Left ventricle myocardium inferior (tissue), 1 donor: ENCODE measurements at places on chromosomes 11 and 22. TPM values are rescaled to one million over a fixed set of nuclear protein-coding genes. Genes with fewer than 3 reads are reported as not detected.

GRCh38 chr11:103407641-103408040, 298.4 kb downstream of the DYNC2H1 start:
- no peak overlapping the region for H3K4me3 ChIP-seq
- H3K27me3 ChIP-seq = no peaks in the 10 kb centered on the region

DNA sequence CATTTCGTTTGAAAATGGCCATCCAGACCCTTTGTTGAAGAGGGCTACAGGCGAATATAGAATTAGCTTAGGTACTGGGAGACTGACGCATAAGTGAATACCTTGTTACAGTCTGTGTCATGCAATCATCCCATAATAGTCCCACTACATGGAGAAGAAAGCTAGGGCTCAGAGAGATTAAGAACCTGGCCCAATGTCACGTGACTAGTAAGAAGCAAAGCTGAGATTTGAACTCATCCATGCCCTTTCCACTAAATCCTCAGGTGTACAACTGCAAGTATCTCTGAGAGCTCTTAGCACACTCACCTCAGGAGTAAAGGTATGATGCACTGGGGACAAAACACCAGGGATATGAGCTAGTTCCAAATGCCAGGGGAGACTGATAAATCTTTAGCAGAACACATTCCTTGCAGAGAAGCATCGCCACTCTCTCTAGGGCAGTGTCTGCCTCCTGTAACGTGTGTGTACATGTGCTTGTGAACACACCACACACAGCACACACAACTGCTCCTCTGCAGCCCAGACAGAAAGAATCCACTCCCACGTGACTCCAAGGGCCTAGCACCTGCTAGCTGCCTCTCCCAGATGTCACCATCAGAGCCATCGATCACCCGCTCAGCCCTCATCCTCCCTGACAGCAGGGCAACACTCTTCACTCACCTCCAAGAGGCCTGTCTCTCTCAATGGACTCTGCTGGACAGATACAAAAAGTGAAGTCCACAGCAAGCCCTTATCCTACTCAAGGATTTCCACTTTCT, 402.8 kb downstream of the NXPE2 start:
- no peak overlapping the region for H3K4me3 ChIP-seq
- H3K36me3 ChIP-seq = no peaks in the 10 kb centered on the region
- no peak overlapping the region for H3K27ac ChIP-seq

DNA sequence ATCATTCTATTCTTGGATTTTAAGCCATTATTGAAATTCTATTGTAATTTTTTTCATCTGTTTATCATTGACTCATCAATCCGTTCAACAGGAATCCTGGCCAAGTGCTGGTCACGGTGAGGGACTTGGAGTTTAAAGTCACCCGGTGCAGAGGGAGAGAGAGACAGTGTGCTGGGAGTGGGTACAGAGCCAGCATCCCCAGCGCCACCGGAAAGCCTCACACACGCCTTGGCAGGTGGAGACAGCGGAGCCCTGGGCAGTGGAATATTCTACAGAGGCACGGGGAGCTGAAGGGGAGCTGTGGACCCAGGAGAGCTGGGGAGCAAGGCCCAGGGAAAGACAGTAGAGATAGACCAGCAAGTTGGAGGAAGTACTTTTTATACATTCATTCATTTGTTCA, 787.6 kb downstream of the BRD1 start:
- H3K4me1 ChIP-seq = no peaks in the 10 kb centered on the region
- peaks cover 68% of the 10 kb centered on the region for H3K27me3 ChIP-seq
- no peak overlapping the region for H3K27ac ChIP-seq
- H3K4me3 ChIP-seq = no peak overlapping the region

- no peak for DNase-seq
- H3K27ac ChIP-seq = no peak overlapping the region
- peaks cover 27% of the 10 kb centered on the region for H3K4me1 ChIP-seq
- peaks cover 13% of the 10 kb centered on the region for H3K27me3 ChIP-seq
- no peaks in the 10 kb centered on the region for H3K36me3 ChIP-seq
Measured at GRCh38 chr11:1455763-1456060, 30.9 kb downstream of the MOB2 start.

The ADM gene
- 14.2 TPM for total RNA-seq

GRCh38 chr11:121488641-121489040, 35.9 kb upstream of the SORL1-AS1 start:
- H3K4me1 ChIP-seq = peaks cover 6% of the 10 kb centered on the region
- H3K27me3 ChIP-seq = no peaks in the 10 kb centered on the region
- no peaks in the 10 kb centered on the region for H3K36me3 ChIP-seq
- no peak for DNase-seq
- H3K27ac ChIP-seq = no peak overlapping the region
